Fibroblast of gingiva (primary cell): ENCODE measurements at places on chromosomes 5 and 9.

DNA sequence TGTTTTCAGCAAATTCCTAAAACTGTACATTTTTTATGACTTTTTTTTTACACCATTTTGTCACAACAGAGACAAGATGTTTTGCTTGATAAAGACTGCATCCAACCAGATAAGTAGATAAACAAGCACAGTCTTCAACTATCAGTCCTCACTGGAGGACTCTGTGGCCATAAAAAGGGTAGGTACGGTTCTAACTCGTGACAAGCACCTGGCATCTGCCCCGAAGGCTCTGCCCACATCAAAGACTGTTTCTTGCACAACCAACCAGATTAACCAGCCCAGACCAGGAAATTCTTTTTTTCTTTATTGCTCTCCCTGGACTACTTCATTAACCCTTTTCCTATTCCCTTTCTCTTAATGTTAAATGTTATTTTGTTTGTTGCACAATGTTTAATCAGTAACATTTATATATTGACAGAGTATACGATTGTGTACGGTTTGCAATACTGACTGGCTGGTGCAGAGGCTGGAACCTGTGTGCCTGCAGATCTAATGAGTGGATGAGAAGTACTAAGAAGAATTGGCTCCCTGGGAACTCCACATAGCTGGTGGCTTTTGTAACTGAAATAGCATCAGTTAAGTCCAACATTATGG, 74.1 kb downstream of the SERINC5 start:
- DNase-seq = no peak

- DNase-seq = no peak
Measured at GRCh38 chr5:108264533-108264932, 117.4 kb downstream of the FBXL17 start.

DNA sequence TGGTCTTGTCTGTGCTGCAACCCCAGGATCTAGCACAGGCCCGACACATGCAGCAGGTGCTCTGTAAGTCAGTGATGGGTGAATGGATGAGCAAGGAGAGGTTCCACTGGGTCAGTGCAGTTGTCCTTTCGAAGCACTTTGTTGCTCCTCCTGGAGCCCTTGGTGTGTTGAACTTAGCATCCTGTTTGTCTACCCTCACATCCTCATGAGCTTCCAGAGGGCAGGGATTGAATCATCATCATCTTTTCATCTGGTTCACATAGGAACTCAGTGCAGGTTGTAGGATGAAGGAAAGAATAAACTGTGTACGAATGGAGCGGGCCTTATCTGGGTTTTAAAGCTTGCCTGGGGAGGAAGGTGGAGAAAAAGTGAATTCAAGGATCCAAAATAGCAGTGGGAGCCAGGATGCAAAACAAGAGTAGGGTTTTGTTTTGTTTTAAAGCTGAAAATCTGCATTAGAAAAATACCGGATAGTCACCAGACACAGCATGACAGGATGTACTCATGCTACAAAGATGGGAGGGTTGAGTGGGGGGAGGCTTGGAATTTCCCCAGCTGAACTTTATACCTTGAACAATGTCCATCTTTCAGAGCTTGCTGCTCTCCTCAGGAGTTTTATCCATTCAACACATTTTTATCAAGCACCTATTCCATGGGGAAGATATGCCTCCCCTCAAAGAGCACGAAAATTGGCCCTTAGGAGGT, 55.8 kb downstream of the PTTG1 start:
- no peak for DNase-seq

DNA sequence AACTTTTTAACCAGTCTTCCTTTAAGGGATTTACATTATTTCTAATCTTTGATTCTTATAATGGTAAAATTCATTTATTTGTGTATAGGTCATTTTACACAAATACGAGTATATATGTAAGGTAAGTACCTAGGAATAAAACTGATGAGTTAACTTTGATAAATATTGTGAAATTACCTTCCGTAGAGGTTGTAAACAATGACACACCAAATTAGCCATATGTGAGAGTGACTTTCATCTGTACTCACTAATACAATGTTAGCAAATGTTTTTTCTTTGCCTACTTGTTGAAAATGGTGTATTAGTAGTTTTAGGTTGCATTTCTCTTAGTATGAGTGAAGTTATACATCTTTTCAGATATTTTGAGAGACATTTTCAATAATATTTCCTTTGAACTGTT, 42.6 kb upstream of the TSLP start:
- no peak for DNase-seq

DNA sequence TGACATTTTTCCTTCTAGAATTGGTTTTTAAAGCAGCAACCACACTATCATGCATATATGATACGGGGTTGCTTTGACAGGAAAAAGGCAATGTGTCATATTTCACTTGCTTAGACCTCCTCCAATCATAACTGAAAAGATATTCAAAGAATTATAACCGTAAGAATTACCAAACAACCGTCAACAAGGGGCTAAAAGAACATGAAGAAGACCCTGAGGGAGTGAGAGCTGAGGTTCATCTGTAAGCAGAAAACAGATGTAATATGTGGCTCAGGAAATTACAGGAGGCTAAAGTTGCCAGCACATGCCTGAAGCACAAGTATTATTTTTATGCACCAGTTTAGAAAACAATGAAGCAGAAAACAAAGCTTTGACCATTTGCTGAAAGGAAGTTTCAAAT, 78.9 kb downstream of the APBA1 start:
- DNase-seq = no peak
